NCI-H510A treated with DMSO at 0.1 percent for 48 hours (cell line): ENCODE measurements at places on chromosomes 7 and 10.

GRCh38 chr10:86376852-86377796 is 10.5 kb upstream of the GRID1 start:
- DNase-seq = peak; percentile 76

- DNase-seq = no peak
Observed at GRCh38 chr10:80542053-80542452, 4.4 kb downstream of the SH2D4B start.

GRCh38 chr7:7751243-7752092 is 33.1 kb upstream of the RPA3 start:
- DNase-seq = no peak

DNA sequence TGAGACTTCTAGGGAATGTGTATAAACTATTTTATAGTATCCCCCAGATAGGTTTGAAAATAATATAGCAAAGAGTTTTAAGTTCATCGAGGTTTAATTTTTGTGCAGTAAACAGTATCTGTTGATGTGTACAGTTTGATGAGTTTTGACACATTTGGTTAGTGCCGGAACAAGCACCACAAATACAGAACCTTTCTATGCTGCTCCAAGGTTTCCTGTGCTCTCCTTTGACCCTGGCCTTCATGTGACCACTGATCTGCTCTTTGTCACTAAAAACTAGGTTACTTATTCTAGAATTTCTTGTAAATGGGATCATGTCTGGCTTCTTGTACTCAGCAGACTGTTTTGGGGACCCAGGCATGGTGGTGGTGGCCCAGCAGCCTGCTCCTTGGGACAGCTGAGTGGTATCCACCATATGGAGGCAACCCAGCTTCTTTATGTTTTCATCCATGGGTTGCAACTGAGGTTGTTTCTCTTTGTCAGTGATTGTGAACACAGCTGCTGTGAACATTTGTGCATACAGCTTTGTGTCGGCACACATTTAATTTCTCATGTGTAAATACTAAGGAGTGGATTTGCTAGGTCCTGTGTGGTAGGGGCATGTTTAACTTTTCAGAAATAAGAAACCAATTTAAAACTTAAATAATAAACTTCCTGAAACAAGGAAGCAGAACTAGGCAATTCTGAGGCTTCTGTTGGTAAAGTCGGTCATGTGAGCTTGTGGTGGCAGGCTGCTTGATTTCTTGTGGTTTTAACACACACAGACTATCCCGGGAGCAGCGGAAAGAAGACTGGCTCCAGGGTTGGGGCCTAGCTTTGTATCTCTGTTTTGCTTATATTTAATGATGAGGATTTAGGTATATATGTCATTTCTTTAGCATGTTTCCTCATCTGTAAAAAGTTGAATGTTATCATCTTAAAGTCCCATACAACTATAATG is 219.4 kb downstream of the ABCA13 start:
- DNase-seq = no peak

DNA sequence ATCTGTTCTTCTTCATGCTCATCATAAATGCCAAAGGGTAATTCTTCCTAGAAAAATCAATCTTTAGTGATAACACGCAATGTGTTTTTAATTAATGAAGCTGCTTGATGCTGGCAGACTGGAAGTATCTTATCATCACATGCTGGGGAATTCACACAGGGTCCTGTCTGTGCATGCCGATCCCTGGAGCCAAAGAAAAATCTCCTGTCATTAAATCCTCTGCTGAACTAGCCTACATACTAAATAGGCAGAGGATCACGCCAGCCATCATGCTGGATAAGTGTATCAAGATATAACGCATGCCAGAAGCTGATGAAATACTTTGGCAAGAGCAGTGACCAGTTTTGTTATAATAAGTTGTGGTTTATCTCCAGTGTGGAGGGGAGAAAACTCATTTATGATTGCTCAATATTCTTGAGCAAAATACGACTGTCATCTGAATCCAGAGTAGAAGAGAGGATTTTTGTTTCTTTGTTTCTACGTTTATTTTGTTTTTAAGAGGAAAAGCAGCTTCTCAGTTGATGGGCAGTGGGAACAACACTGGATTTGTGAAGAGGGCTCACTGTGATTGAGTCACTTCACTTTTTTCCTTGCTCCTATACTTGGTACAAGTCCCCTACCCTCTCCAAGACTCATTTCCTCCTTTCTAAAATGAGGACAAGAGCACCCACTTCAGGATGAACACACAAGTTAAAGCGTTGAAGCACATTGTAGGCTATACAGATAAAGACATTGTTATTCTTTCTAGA is 649.1 kb downstream of the TNS3 start:
- DNase-seq = no peak

GRCh38 chr10:116260599-116260998 is 12.4 kb downstream of the GFRA1 start:
- DNase-seq = no peak

GRCh38 chr7:128924707-128925588 is 12.8 kb upstream of the IRF5 start:
- DNase-seq = no peak

GRCh38 chr10:70737250-70737649 is 47.9 kb downstream of the TBATA start:
- DNase-seq = no peak
